PC-3 (cell line): ENCODE measurements at places on chromosomes 2 and 18. TPM values are rescaled to one million over a fixed set of nuclear protein-coding genes. Genes with fewer than 3 reads are reported as not detected.
A peak's percentile ranks its signal among the peaks of the same experiment; 100 is the strongest.

Gene WIPF1
- total RNA-seq = 0.29 and 1.5 TPM in 2 replicates

Gene ICOS
- not detected in 2 replicates for total RNA-seq

Gene ACOXL
- 15.5 and 16.3 TPM in 2 replicates for total RNA-seq

Gene CNRIP1
- 11.6 and 11.7 TPM in 2 replicates for total RNA-seq

Gene CPO
- not detected in 2 replicates for total RNA-seq

Gene LOXHD1
- not detected in 2 replicates for total RNA-seq

Gene PMS1
- total RNA-seq = 13.8 and 15.1 TPM in 2 replicates

Gene SOCS6
- total RNA-seq = 17.9 and 20.8 TPM in 2 replicates

- DNase-seq = peak; percentile 77
These were observed 98.7 kb downstream of the ACVR1 start for GRCh38 chr2:157777427-157777826.

GRCh38 chr18:21192308-21192624 is 49.8 kb upstream of the GREB1L start:
- DNase-seq = no peak

GRCh38 chr2:20525041-20526035 is 78.5 kb downstream of the RHOB start:
- peak; percentile 70 for DNase-seq

GRCh38 chr2:7111626-7112025 is 194.4 kb downstream of the RNF144A start:
- peak; percentile 37 for DNase-seq

- no peak for DNase-seq
These were observed 54.0 kb upstream of the OTX1 start for GRCh38 chr2:62996534-62997186.

- no peak for DNase-seq
These were observed 59.2 kb downstream of the ADI1 start for GRCh38 chr2:3460156-3460555.

GRCh38 chr2:66441581-66442320 is 6.8 kb downstream of the MEIS1 start:
- DNase-seq = no peak

GRCh38 chr2:234836271-234836670 is 115.5 kb upstream of the SH3BP4 start:
- DNase-seq = no peak

GRCh38 chr2:108565778-108566375 is 31.6 kb downstream of the LIMS1 start:
- DNase-seq = no peak

- no peak for DNase-seq
These were observed 2.4 kb downstream of the DLX2 start for GRCh38 chr2:172100080-172100934.
